Bronchial epithelial cell (primary cell): ENCODE measurements at places on chromosomes 2 and 18.

DNA sequence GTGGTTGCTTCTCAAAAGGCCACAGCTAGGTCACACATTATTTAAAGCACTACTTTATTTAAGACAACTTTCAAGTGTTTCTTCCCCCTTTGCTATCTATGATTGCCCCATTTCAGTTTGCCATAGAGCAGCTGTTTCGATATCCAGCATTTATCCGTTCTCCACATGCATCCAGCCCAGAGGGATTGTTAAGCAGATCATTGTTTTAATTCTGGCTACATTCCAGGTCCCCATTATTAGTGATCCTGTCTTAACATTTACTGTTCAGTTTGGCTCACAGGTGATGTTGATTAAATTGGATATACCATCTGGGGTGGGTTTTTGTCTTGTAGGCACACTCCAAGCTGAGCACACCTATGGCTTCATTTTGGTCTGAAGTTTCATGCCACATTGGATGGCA, 638.7 kb downstream of the ZEB2 start:
- DNase-seq: no peak

GRCh38 chr18:45109271-45109670, 428.6 kb downstream of the SETBP1 start:
- no peak for DNase-seq

DNA sequence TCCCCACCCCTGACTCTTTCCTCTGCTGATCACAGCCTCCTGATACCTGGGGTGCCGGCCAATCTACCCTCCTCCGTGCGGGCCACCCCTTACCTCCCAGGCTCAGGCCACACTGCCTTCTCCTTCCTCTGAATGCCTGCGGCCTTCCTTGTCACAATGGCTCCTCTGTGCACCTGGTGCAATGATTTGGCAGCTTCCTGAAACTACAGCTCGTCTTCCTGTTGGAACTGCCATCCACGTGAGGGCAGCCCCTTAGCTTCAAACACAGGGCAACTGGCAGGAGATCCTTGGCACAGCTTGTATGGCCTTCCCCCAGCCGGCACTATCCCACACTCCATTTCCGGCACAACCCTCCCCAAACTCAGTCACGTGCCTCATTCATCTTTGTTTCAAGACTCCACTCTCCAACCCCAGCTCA, 69.0 kb downstream of the STPG4 start:
- DNase-seq: no peak

DNA sequence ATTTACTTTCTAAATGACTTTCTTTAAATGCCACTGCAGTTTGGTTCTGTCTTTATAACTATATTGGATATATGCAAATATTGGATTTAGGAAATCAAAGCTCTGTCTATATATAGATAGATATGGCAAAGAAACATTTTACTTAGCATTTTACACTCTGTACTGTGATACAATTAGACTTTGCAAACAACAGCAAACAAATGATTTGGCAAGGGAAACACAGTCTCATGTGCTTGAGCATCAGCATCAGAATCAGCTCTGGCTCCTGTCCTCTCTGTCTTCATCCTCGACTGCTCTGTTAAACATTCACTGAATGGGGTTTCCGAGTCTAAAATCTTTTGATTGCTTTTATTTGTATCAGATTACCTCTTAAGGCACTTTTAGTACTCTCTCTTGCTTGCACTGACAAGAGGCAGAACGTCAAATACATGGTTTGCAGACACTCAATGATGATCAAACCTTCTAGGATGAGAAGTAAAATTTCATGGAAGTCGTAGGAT, 176.8 kb upstream of the LRP1B start:
- DNase-seq: no peak

DNA sequence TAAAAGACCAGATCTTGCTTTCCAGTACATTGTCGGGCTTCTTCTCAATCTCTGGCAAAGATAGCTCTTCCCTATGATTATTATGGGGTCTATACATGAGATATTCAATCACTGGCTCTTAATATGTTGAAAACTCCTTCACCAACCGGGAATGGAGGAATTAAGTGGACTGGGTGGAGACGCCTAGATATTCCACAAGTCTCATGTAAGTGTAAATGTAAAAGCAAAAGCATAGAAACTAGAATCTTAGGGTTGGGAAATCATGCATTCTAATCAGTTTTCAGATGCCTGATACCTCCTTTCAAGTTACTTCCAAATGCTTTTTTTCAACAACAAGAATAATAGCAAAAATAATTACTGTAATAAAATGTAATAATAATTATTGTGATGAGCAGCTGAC, 38.0 kb downstream of the DPP4 start:
- DNase-seq: no peak

DNA sequence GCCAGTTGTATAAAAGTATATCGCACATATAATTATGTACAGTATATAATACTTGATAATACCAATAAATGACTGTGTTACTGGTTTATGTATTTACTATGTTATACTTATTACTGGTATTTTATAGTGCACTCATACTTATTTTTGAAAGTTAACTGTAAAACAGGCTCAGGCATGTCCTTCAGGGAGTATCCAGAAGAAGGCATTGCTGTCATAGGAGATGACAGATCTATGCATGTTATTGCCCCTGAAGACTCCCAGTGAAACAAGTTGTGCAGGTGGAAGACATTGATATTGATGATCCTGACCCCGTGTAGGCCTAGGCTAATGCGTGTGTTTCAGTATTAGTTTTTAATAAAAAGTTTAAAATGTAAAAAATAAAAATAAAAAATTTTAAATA, 20.3 kb upstream of the ASXL3 start:
- peak; percentile 80 for DNase-seq

DNA sequence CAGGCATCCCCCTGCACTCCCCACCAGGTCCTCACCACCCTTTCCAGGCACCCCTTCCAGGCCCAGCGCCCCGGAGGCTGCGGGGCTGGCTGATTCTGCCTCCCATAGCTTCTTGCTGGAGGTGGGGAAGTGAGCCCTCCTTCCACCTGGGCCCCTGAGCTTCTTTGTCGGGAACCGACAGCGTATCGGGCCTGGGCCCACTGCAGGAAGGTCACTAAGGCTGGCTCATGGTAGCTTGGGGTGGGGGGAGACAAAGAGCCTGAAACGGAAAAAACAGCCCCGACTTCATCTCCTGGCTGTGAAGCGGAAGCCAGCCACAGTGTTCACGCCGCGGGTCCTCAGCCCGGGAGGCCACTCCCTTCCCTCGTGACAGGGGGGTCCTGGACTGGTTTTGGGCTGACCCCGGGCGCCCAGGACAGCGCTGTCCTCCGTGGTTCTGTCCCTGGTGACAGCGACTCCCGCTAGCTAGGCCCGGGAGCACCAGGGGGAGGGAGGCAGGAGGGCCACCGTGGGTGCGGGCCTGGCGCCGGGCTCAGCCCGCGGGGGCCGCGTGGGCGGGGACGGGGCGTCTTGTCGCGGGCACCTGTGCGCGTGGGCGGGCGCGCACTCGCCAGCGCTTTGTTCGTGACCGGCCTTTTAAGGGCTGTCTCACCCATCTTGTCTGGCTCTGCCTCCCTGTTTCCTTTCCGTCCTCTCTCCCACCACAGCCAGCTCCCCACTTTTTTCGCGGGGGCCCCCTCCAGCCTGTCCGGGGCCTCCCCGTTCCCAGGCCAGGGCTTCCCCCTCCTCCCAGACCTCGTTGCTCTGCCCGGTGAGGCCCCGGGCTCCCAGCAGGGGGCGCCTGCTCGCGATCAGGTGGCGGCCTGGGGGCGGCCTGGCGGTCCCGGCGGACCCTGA, 64.9 kb downstream of the DNMT3A start:
- DNase-seq: no peak

- DNase-seq: no peak
Observed at GRCh38 chr18:51251625-51252024, 54.1 kb upstream of the MEX3C start.

GRCh38 chr2:226601881-226602662, 197.5 kb downstream of the IRS1 start:
- DNase-seq: no peak

GRCh38 chr2:97774425-97774824, 61.0 kb downstream of the ZAP70 start:
- no peak for DNase-seq

GRCh38 chr18:34158881-34159690, 65.6 kb downstream of the NOL4 start:
- DNase-seq: no peak

GRCh38 chr2:229888031-229888430, 33.8 kb downstream of the TRIP12 start:
- peak; percentile 66 for DNase-seq

GRCh38 chr2:203887677-203888076, 20.1 kb downstream of the CTLA4 start:
- no peak for DNase-seq

DNA sequence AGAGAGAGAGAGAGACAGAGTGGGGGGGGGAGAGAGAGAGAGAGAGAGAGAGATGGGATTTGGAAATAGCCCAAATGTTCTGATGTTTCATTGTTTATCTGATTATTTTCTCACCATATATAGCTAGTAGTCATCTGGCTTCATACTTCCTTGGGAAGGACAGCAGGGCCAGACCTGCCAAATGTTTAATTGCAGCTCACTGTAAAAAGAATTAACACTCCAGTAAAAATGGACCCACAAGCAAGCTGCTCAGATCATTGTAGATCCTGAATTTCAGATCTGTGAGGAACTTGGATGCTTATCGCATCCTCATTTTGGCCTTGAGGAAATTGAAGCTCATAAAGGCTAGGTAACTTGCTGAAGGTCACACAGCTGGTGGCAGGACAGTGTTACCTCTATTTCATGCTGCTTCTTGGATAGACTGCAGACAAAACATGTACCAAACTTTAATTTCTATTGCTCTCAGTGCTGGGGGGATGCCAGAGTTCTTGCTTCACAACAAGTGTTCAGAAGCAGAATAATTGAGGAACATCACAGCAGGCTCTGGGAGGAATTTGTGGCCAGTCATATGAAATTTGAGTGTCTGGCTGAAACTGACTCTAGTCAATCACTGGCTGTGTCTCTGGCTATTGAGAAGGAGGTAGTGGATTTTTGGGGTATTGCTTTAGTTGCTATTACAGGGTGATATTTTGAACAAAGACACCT, 223.5 kb downstream of the PIK3C3 start:
- no peak for DNase-seq

DNA sequence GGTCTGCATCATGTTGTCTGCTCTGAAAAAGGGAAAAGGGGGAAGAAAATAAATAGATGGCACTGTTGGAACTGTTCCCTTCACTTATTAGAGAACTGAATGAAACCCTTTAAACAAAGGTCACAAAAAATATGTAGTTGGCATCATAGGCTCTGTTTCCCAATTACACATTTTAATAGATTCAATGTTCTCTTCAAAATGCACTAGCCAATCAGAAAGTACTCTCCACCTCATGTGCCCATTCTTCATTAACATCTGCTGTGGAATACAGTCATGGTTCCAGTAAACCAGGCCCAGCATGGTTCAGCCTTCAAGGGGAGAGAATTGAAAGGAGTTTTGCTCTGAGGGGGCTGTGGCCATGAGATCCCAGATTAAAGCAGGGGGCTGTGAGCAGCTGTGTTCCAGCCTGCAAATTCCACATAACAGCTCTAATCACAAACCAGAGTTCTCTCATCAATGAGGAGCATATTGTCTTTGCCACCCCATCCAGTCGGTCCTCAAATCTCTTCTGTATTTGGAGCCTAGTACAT, 165.9 kb upstream of the CREB1 start:
- DNase-seq: no peak

DNA sequence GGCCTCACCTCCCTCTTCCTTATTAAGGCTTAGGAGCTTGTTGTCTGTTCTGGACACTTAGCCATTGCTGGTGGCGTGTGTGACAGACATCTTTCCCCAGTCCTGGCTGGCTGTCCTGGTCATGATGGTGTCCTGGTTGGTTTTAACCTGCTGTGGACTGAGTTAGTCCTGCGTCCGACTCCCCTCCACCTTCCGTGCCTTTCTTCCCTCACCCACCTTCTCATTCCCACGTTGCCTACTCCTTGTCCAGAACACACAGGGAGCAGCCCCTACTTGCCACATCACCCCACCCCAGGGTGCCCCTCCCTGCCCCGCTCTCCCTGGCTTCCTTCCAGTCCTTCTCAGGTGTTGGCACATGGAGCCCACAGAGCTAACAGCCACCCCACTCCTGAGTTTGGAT, 9.5 kb downstream of the ANO7 start:
- no peak for DNase-seq

GRCh38 chr2:21939967-21940366, 816.2 kb downstream of the TDRD15 start:
- DNase-seq: no peak

- DNase-seq: no peak
Observed at GRCh38 chr2:194723446-194723845, 933.6 kb upstream of the SLC39A10 start.

DNA sequence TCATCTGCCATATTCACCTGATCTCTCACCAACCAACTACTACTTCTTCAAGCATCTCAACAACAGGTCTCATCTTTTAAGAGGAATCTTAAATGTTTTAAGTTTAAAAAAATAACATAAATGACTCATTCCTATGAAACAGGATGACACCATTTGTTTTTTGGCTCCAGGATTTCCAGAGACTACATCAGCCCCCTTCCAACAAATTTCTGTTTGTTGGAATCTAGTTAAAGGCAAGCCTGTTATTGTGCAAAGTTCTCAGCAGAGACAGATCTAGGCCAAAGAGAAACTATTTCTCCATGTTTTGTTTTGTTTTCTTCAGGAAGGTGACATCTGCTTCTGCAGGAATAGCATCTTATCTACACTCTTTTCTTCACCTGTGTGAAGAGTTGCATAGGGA, 204.8 kb upstream of the SH3BP4 start:
- DNase-seq: no peak

GRCh38 chr2:137357634-137358033, 592.3 kb downstream of the THSD7B start:
- peak; percentile 45 for DNase-seq

- DNase-seq: no peak
Observed at GRCh38 chr18:77762642-77763041, 513.0 kb downstream of the GALR1 start.

DNA sequence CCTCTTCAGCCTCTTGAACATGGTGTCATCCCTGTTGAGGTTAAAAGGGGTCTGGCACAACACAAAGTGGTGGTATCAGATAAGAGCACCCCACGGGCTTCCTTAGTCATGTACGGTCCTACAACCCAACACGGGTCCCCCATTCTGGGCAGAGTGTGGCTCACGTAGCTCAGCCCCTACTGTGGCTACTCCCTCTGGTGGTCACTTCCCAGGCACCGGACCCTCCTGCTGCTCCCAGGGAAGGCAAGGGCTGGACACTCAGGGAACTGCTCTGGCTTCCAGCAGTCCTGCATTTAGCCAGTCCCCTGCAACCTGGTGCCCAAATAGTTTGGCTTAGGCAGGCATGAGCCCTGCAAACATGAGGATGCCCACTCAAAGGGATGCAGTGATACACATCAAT, 58.6 kb downstream of the GALNT14 start:
- no peak for DNase-seq

GRCh38 chr2:96091141-96091710, 25.1 kb downstream of the ADRA2B start:
- no peak for DNase-seq

DNA sequence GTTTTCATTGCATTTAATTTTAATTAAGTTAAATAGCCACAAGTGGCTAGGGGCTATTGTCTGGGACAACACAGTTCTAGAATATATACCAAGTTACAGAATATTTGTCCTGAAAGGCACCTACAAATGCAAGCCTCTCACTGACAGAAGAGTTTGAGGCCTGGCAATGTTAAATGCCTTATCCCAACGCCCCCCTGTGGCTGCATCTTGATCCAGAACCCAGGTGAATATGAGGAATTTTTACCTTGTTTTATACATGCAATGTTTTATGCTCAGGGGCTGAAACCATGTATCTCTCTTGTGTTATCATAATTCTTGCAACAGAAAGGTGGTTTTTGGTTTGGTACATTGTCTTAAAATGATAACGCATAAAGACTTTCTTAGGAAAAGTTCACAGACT, 71.8 kb upstream of the SEC11C start:
- DNase-seq: peak; percentile 27

- no peak for DNase-seq
Observed at GRCh38 chr2:202015471-202015870, 18.2 kb upstream of the FZD7 start.
